ENCODE measurements at places on chromosomes 11 and 22. TPM values are rescaled to one million over a fixed set of nuclear protein-coding genes. Genes with fewer than 3 reads are reported as not detected.
A peak's percentile ranks its signal among the peaks of the same experiment; 100 is the strongest.

The TBX10 gene
- total RNA-seq, result not detected

The TEF gene
- 3.6 TPM for total RNA-seq

The MOGAT2 gene
- total RNA-seq, result not detected

GRCh38 chr11:73531386-73531785 is 66.5 kb downstream of the FAM168A start:
- peaks cover 7% of the 10 kb centered on the region for H3K36me3 ChIP-seq
- H3K27ac ChIP-seq, result no peak overlapping the region
- no peaks in the 10 kb centered on the region for H3K27me3 ChIP-seq
- no peak for DNase-seq
- H3K4me1 ChIP-seq, result peaks cover 32% of the 10 kb centered on the region
- no peak overlapping the region for H3K4me3 ChIP-seq

DNA sequence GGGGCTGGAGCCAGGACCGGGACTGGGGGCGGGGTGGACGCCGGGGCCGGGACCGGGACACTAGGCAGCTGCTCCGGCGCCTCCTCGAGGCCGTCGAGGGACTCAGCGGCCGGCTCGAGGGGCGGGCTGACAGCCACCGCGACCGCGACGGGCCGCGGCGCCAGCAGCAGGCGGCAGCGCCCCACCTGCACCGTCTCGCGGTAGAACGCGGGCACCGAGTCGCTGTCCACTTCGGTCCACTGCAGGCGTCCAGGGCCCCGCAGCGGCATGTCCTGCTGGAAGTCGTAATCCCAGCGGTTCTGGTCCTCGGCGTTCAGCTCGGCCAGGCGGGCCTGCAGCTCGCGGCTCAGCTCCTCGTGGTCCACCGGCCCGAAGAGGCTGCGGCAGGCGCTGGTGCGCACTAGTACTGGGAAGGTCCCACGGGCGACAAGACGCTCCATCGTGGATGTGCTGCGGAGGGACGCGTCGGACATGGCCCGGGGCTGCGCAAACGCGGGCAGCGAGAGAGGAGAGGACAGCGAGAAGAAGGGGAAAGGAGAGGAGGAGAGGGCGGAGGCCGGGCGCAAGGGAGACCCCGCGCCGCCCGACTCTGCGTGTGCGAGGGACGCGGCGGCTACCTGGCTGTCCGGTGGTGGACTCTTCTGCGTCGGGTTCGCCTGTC is 428 bp downstream of the CDKN1C start:
- peak overlapping the region; percentile 94 for H3K4me3 ChIP-seq
- peaks cover 30% of the 10 kb centered on the region for H3K27me3 ChIP-seq
- H3K4me1 ChIP-seq, result peaks cover 2% of the 10 kb centered on the region

DNA sequence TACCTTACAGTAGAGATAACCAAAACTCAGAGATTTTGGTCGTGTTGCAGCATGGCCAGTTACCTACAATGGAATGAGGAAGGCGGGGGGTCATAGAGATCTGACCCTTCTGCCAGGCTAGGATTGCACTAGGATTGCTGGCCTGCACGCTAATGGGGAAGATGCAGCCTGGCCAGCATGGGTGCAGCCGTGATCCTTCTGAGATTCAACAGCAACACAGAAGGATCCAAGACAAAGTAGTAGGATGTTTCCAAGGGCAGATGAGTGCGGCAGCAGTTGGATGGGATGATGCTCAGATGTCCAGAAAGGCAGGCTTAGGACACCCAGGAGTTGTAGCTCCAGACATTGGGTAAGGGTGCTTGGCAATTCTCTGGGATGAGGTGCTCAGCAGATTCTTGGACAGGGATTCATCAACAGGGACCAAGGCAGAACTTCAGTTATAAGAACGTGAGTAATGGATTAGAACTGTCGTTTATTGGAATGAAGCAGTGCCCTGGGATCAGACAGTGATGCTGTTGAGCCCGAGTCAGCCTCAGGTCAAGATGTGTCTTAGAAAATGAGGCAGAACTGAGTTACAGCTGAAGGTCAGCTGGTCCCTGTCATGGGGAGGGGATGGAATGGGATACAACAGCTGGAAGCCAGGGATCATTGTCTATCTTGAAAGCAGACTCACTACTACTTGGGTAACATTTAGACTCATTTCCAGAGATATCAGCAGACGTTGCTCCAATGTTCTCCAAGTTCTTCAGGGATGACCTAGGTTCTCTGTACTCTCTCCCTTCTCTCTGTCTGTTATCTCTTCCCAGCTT is 71.0 kb downstream of the PARVA start:
- no peak overlapping the region for H3K4me3 ChIP-seq
- H3K27ac ChIP-seq, result no peak overlapping the region

- H3K4me3 ChIP-seq, result no peak overlapping the region
- no peaks in the 10 kb centered on the region for H3K4me1 ChIP-seq
- H3K27ac ChIP-seq, result no peak overlapping the region
- DNase-seq, result no peak
- H3K36me3 ChIP-seq, result no peaks in the 10 kb centered on the region
- no peaks in the 10 kb centered on the region for H3K27me3 ChIP-seq
Measured at GRCh38 chr11:2158966-2159365, 2.0 kb downstream of the INS start.

DNA sequence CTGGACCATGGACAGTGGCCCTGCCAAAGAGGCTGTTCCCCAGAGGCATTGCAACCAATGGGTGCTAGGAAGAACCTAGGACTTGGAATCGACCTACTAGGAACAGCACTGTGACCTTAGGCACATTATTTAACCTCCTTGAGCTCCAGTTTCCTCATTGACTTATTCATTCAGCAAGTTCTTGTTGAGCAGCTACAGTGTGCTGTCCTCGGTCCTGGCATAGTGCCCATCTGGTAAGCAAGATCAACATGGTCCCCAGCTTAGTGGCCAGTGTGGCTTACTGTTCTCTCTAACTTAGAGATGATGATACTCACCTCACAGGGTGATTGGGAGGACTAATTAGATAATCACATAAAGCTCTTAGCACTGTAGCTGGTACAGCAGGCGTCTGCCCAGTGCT is 8.2 kb downstream of the ABCG4 start:
- H3K27me3 ChIP-seq, result peaks cover 14% of the 10 kb centered on the region
- DNase-seq, result no peak
- peaks cover 7% of the 10 kb centered on the region for H3K4me1 ChIP-seq
- no peaks in the 10 kb centered on the region for H3K36me3 ChIP-seq
- H3K27ac ChIP-seq, result no peak overlapping the region
- H3K4me3 ChIP-seq, result no peak overlapping the region
